Right renal pelvis (tissue), 4 donors: ENCODE measurements at places on chromosomes 11 and 22.

GRCh38 chr22:44834065-44834464 lies 81.7 kb downstream of the ARHGAP8 start:
- no peak for DNase-seq

GRCh38 chr22:47695176-47695575 lies 932.7 kb downstream of the TBC1D22A start:
- DNase-seq = no peak

- DNase-seq = no peak
These were observed 84.8 kb upstream of the ZBED5 start for GRCh38 chr11:10942620-10943019.

DNA sequence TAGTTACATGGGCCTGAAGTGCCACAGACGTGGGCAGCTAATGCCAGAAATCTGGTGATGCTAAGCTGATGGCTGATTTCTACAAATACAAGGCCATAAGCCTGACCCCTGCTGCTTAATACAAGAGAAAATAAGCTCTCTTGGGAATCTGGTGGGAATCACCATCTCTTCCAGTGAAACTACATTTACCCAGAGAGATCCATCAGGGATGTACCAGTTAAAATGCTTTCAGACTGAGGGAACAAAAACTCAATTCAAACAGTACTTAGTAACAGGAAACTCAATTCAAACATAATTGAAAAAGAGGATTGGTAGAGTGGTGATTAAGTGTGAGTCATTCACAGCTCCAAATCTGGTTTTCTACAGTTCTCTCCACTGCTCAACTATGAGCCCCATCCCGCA lies 1.7 kb upstream of the CAVIN3 start:
- DNase-seq = no peak

- DNase-seq = no peak
These were observed 34.0 kb downstream of the NXPE1 start for GRCh38 chr11:114525682-114526081.

DNA sequence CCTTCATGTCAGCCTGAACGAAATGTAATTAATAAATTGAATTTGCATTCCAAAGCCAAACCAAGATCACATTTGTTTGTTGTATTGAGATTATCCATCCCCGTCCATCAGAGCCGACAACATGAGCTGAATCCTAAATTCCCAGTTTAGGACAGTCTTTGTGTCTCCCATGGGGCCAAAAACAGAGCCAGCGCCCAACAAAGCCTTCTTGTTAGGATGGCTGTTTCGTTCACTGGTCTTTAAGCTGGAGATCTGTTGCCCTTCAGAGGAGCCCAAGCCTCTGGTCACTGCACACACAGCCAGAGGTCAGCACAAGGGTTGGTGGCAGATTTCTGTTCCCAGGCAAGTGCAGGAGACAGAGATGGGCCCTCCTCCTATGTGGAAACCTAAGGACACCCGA lies 25.8 kb downstream of the DSCAML1 start:
- no peak for DNase-seq

GRCh38 chr11:107017433-107018218 lies 650 bp downstream of the GUCY1A2 start:
- peak; percentile 49 for DNase-seq

GRCh38 chr11:19646308-19646707 lies 66.3 kb upstream of the NAV2 start:
- no peak for DNase-seq

DNA sequence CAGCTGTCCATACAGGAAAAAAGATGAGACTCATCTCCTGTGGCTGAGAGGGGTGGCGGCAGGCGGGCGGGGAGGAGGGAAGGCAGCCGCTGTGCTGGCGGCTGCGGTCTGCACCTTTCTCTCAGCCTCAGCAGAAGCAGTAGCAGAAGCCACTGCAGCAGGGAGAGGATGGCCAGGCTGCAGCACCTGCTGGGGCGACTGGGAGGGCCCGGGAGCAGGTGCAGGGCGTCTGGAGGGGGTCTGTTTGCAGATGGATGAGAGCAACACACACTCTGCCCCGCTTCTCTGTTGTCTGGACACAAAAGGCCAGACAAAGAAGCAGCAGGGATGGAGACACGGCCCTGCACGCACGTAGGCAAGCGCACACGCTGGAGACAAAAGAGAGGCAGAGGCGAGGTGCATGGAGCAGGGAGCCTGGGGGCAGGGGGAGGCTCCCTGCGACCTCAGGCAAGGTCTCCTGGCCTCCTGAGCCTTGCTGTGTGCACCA lies 9.3 kb upstream of the MIAT start:
- no peak for DNase-seq

GRCh38 chr22:26894362-26894761 lies 237.0 kb downstream of the MIAT start:
- DNase-seq = no peak

DNA sequence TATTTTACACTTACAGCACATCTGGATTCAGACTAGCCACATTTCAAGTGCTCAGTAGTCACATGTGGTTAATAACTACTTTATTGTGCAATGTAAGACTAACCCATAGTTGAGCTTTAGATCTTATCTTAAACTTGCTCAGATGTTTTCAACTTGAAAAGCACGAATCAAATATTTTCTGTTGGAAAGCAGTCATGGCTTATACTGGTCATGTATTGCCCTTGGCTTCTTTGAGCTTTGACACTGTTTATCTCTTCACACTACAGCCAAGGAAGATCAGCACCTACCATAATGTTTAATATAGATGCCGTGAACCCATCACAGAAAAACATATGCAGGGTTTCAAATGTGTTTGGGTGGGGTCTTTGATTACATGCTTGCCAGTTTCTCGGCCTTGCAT lies 4.4 kb downstream of the RBX1 start:
- no peak for DNase-seq

GRCh38 chr22:50178471-50178864 lies 7.2 kb upstream of the TRABD start:
- no peak for DNase-seq

DNA sequence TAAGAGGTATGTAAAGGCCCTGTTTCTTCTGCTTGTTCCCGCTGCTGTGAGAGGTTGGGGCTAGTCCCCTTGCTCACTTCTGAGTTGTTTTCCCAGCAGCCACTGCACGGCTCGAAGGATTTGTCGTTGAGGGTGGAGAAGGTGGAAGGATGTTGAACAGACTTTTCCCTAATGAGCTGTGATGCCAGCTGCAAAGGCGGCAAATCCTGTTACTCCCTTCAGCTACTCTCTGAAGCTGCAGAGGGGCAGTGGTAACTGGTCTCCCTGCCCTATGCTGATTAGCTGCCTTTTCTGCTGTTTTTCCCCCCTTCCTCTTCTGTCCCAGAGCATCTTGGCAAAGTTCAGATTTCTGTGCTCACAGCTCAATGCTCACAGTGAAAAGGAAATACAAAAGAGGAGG lies 90.4 kb upstream of the SLC25A18 start:
- DNase-seq = no peak

- DNase-seq = no peak
These were observed 61.8 kb downstream of the ST3GAL4 start for GRCh38 chr11:126417091-126417862.

DNA sequence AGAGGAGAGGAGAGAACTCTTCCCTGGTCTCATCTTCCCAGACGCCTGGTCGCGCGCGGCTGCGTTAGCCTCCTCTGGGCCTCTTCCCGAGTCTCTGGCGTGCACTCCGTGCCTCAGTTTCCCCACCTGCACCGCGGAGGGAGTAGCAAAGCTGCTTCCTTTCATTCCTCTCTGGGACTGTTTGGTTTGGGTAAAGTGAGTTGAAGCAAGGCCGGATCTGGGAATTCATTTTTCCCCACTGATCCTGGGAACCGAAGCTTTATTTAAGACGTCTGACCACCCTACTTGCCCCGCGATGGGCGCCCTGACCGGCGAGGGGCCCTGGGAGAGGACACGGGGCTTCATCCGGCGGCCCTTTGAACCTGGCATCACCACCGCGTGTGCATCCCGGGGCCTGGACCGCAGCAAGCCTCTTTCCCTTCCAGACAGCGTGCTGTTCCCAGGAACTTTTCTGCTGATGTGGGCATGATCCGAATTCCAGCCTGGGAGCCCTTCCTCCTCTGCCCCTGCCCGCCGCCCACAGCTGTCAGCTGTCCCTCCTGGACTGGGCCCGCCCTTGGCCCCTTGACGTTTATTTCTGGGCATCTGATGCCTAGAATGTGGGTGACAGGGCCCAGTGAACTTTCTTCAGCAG lies 758 bp downstream of the LDLRAD3 start:
- no peak for DNase-seq

GRCh38 chr22:39546889-39547586 lies 14.5 kb upstream of the RPS19BP1 start:
- DNase-seq = no peak

DNA sequence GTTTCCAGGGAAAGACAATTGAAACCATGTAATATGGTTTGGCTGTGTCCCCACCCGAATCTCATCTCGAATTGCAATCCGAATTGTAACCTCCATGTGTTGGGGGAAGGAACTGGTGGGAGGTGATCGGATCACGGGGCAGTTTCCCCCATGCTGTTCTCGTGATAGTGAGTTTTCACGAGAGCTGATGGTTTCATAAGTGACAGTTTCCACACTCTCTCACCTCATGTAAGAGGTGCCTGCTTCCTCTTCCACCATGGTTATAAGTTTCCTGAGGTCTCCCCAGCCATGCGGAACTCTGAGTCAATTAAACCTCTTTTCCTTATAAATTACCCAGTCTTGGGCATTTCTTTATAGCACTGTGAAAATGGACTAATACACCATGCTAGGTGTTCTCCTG lies 148.3 kb upstream of the CADM1 start:
- no peak for DNase-seq

GRCh38 chr11:119180729-119181676 lies 4.3 kb upstream of the NHERF4 start:
- no peak for DNase-seq

DNA sequence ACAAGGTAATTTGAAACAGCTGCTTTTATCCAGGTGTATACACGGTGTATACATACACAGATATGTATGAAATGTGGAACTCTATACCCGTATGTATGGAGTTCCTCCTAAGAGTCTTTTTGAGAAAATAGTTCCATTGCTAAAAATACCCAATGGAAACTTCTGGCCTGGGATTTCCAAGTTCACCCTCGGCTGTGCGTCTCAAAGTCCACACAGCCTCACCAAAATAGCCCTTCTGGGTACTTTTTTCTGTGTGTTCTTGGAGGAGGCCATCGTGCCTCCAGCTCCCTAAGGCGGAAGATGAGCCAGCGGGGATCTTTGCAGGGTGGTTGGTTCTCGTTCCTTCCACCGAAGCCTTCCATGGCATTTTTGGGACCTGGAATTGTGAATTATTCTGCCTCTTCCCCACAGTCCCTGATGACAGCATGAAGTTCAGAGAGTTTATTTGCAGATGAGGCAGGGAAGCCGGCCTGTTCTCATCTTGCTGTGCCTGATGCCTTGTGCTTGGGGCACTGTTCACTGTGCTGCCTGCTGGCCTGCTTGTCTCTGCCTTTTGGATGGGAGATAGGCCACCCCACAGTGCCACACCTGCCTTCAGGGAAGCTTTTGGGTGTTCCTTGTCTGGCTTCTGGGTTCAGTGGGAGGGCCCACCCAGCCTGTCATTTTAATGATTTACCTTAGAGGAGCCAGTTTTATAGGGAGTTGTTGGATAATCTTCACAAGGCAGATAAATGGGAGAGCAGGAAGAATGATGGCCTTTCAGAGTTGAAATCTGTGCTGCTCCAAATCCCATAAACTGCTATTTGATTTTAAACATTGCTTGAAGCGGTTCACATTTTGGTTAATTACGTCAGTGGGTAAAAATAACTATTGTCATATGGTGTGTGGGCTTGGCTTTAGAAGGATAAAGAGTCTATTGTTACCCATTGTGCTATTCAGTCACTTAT lies 112.7 kb upstream of the OR4B1 start:
- DNase-seq = no peak

DNA sequence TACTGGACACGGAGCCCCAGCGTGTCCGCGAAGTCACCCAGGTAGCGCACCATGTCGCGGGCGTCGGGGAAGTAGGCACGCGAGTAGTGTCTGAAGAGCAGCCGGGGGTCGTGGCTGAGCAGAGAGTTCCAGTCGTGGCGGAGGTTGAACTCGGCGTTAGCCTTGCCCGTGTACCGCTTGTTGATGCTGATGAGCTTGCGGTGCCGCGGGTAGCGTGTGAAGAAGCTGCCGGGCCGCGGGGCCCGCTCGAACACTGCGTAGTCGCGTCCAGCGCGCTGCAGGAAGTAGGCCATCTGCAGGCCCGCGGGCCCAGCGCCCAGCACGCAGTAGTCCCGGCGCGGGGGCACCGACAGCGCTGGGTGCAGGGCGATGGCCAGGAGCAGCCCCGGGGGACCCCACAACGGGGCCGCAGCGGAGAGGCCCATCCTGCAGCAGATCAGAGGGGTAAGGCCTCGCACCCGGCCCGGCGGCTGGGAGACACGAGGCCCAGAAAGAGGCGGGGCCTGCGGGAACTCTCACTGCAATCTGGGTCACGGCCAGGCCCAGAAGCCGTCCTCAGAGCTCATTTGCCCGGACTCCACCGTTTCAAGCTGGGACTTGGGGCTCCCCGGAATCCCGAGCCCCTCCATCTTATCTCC lies 723 bp downstream of the FOXRED2 start:
- no peak for DNase-seq

GRCh38 chr11:72552399-72552910 lies 118.1 kb upstream of the CLPB start:
- no peak for DNase-seq

GRCh38 chr11:117219455-117219854 lies 12.4 kb downstream of the PCSK7 start:
- no peak for DNase-seq

GRCh38 chr22:46823654-46824053 lies 61.2 kb downstream of the TBC1D22A start:
- DNase-seq = no peak

DNA sequence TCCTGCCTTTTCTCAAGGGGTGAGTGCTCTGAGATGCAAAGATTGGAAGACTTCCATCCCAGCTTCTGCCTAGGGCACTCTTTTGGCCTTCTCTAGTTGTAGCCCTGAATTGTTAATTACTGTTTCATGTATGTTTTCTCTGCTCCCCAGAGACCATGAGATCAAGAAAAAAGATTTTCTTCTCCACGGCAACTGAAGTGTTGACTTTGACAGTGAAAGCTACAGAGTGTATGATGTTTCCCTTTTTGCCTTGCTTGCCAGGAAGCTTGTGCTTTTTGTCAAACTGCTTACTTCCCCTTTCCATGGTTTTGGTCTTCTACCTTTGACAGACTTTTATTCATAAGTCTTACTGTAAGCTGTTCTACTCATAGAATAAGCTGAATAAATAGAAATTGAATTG lies 23.3 kb upstream of the EIF3D start:
- DNase-seq = no peak

GRCh38 chr11:72235351-72236057 lies 8.5 kb downstream of the PHOX2A start:
- no peak for DNase-seq

GRCh38 chr11:34706709-34707461 lies 86.0 kb downstream of the EHF start:
- no peak for DNase-seq

- no peak for DNase-seq
These were observed 218.3 kb upstream of the CTSC start for GRCh38 chr11:88555829-88556202.

DNA sequence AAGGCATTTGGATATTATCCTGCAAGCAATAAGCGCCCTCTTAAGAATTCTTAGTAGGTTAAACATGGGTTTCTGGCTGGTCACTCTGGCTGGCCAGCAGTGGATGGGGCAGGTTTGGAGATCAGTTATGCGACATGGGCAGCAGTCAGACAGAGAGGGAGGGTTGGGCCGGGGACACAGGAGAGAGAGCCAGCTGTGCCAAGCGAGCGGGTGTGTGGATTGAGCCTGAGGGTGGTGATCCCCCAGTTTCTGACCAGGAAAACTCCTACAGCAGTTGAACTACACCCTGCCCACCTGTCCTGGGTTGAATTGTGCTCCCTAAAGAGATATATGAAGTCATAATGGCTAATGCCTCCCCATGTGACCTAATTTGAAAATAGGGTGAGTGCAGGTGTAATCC lies 671.2 kb downstream of the TBC1D22A start:
- DNase-seq = no peak

GRCh38 chr22:26483439-26484359 lies at the start of the genes HPS4 and SRRD:
Gene HPS4, minus strand, starts transcription at chr22:26483783. Its CDS starts 2,021 bp downstream, at chr22:26481762.
Gene SRRD, plus strand, starts transcription at chr22:26483877. Its CDS starts 14 bp downstream, at chr22:26483891.
- DNase-seq = peak; percentile 91
